ENCODE measurements at places on chromosomes 1 and 21. TPM values are rescaled to one million over a fixed set of nuclear protein-coding genes. Genes with fewer than 3 reads are reported as not detected.

The SYPL2 gene
- total RNA-seq, result 1.3 TPM

The HFM1 gene
- 0.07 TPM for total RNA-seq

The CAP1 gene
- total RNA-seq, result 274 TPM

The OPTC gene
- total RNA-seq, result not detected

The OLIG1 gene
- total RNA-seq, result not detected

The KCNN3 gene
- total RNA-seq, result 1.1 TPM

GRCh38 chr1:18929686-18930085 is 26.8 kb downstream of the IFFO2 start:
- DNase-seq, result no peak

- no peak for DNase-seq
Observed at GRCh38 chr1:23567996-23568607, 8.8 kb upstream of the ID3 start.

DNA sequence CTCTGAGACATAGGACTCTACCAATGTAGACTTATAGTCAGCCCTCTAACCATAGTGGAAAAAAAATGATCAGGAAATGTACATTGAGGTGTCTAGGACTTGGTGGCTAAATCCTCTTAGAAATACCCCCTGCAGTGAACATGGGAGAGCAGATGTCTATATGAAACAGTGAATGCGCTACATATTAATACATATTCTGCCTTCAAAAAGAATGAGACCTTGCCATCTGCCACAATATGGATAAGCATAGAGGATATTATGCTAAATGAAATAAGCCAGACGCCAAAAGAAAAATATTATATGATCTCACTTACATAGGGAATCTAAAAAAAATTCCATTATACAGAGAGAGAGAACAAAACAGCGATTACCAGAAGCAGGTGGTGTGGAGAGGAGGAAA is 66.6 kb upstream of the HAO2 start:
- DNase-seq, result no peak

DNA sequence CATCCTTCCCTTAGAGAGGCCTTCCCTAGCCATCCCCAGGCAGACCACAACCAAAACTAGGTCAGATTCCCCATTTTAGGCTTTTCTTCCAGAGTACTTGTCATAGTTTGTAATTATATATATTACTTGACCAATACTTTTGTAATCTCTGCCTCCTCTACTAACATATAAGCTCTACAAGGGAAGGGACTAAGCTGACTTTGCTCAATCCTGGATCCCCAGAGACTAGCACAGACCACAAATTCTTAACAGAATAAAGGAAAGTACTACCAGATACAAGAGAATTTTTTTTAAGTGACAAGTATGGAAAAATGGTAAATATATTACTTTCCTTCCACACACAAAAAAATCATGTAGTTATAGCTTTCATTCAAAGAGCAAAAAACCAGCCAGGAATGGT is 2.0 kb downstream of the ZMYM6 start:
- DNase-seq, result no peak

- no peak for DNase-seq
Observed at GRCh38 chr1:85344256-85344694, 67.8 kb upstream of the BCL10 start.

GRCh38 chr1:110668549-110668948 is 6.2 kb downstream of the KCNA3 start:
- DNase-seq, result no peak

DNA sequence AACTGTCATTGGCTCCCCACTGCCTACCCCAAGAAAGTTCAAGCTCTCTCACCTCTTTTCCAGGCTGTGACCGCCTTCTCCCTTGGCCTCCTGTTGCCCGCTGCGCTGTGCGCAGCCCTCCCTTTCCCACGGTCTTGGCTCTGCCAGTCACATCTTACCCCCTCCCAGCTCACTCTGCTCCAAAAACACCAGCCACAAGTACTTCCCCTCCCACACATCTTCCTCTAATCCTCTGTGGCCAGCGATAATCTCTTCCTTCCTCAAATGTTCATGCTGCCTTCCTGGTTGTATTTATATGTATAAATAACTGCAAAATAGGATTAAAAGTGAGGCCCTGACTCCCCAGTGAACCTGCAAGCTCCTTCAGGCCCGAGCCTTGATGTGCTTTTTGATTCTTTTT is 81.8 kb downstream of the AJAP1 start:
- no peak for DNase-seq

DNA sequence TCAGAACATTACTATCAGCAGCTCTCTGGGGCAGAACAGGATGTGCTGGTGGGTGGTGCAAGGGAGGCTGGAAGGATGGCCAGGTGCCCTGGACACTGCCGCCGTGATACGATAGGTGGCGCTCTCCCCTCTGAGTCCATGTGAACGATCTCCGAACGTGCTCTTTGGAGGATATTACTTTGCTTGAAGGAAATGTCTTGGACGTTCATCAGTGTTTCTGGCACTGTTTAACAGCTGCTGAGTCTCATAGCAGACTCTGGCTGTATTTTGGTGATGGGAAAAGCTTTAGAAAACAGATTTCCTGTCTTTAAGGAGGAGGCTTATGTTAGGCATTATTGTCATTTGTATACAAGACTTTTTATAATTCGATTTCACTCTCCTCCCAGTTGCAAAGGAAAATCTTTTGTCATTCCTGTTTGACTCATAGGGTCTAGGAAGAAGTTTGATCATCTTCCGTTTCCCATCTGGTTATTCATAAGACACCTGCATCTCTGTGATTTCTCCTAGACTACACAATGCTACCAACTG is 386.2 kb upstream of the ADGRL2 start:
- peak; percentile 8 for DNase-seq

GRCh38 chr1:16122350-16122881 is 33.5 kb downstream of the EPHA2 start:
- no peak for DNase-seq

- no peak for DNase-seq
Observed at GRCh38 chr1:42732126-42732680, 7.8 kb downstream of the CLDN19 start.

GRCh38 chr1:76269155-76269554 is 194.6 kb downstream of the ST6GALNAC3 start:
- no peak for DNase-seq

GRCh38 chr1:95353194-95353593 is 119.2 kb downstream of the RWDD3 start:
- no peak for DNase-seq

GRCh38 chr1:96361961-96362360 is 359.6 kb upstream of the PTBP2 start:
- no peak for DNase-seq
